ENCODE measurements at places on chromosomes 6 and 20. TPM values are rescaled to one million over a fixed set of nuclear protein-coding genes. Genes with fewer than 3 reads are reported as not detected.
A peak's percentile ranks its signal among the peaks of the same experiment; 100 is the strongest.

BAG2 gene
- 11.8 TPM for total RNA-seq

DNA sequence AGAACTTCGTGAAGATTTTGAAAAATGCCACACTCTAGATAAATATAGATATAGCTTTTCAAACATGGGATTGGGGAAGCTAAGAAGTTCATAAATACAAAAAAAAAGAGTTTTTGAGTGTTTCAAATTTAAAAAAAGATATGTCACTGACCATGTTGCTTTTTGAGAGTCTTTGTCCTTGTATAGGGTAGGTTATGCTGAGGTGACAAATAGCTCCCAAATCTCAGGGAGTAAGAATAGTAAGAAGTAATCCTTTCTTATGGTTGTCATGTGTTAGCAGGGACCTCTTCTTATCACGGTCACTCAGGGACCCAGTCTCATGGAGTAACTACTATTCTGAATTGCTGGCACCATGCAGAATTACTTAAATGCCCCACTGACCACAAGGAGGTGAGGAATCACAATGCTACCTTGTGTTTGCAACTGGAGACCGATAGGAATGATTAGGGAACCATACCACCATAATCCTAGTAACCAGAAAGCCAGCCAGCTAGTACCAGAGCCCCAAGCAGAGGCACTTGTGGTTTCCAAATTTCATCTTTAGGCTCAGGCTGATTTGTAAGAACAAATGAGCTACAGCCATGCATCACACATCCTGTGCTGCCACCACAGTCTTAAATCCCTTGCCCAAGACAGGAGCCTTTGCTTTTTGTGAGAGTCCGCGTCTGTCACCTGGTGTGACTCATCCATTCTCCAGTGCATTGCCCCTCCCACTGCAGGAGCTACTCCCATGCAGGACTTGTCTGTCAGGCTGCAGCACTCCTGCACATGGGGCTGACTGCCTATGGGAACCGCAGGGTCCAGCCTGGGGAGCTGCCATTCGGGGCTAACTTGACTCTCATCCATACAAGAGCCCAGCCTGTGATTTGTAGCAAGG, 42.4 kb upstream of the ADGRF4 start:
- DNase-seq, result no peak

ZNF311 gene
- 0.37 TPM for total RNA-seq

NKAPL gene
- 5.4 TPM for total RNA-seq

LY6G6C gene
- total RNA-seq, result not detected

GRCh38 chr6:69813508-69813907, 16.7 kb upstream of the LMBRD1 start:
- no peak for DNase-seq

DNA sequence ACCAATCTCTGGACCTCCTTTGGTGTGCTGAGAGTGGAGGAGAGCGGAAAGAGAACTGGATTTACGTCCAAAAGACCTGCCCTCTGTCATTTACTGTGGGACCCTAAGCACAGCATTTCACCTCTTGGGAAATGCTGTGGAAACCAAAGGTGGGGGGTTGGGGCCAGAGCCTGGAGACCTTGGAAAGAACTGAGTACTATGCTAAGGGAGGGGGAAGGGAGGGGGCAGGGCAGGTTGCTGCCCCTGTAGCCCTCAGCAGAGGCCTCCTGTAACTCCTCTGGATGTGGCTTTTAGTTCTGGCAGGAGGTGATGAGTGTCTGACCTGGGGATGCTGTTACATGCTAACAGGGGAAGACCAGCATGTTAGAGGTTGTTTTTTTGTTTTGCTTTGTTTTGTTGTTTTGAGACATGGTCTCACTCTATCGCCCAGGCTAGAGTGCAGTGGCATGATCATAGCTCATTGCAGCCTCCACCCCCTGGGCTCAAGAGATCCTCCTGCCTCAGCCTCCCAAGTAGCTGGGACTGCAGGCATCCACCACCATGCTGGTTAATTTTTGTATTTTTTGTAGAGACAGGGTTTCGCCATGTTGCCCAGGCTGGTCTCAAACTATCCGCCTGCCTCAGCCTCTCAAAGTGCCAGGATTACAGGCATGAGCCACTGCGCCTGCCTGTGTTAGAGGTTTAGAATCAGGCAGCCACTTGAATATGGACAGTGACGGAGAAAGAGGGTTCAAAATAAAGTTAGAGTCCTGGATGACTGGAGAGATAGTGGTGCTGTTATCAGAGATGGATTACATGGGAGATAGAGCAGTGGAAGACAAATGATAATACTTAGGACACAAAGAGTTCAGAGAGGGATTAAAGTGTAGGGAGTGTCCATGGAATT, 18.4 kb upstream of the PARD6B start:
- DNase-seq, result no peak

GRCh38 chr6:4316867-4317400, 181.6 kb upstream of the ECI2 start:
- DNase-seq, result peak; percentile 60

- DNase-seq, result no peak
Measured at GRCh38 chr6:126667728-126668127, 327.8 kb downstream of the CENPW start.

NRSN1 gene
- not detected for total RNA-seq

GRCh38 chr20:50121858-50122271, 8.9 kb upstream of the UBE2V1 start:
- DNase-seq, result no peak

GRCh38 chr6:20629509-20629908, 95.3 kb downstream of the CDKAL1 start:
- no peak for DNase-seq

MOXD1 gene
- total RNA-seq, result 2.2 TPM

NKX2-4 gene
- total RNA-seq, result not detected

KIFC1 gene
- total RNA-seq, result 0.31 TPM

DNA sequence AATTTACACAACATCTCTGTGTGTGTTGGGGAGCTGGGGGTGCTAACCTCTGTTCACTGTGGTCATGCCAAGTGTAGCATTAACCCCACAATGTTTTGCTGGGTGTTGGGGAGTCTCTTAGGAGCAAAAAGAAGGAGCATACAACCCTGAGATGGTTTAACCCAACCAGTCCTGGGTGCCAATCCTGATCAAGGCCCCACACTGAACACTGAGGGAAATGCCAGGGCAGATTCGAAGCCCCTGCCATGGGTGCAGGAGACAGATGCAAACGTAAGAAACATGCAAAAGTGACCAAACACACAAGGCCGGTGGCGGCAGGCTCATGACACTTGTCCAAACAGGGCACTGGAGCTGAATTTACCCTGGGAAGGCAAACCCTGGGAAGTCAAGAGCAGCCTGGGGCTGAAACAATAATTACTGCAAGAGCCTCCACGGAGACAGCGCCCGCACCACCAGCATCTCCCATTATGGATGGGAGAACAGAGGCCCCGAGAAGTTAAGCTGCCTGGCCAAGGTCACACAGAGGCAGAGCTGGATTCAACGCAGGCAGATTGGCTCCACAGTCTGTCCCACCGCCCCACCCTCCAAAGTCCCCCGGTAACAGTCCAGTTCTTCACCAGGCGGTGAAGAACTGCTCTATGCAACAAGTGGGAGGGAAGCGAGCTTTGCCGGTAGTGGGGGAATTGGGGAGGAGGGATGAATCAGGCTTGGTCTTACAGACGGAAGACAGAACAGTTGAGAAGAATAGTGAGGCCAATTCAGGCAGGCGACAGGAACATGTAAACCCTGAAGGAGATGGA, 8.5 kb downstream of the ACSS1 start:
- DNase-seq, result peak; percentile 15

TFAP2B gene
- total RNA-seq, result not detected

CD93 gene
- total RNA-seq, result 46.3 TPM

DNA sequence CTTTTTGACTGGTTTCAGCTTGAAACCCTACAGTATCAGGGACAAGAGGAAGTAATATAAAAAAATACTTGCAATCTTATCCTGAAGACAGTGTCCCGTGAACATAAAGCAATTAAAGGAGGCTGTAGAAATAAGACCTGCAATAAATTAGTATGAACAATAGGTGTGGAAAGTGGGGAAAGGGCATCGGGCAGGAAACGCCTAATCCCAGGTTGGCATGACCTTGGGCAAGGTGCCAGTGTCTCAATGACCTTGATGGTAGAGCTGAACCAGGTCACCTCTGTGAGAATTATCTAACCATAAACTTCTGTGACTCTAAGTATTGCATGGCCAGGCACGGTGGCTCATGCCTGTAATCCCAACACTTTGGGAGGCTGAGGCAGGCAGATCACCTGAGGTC, 115.2 kb downstream of the LY86 start:
- no peak for DNase-seq

GRCh38 chr6:156948807-156949206, 171.6 kb downstream of the ARID1B start:
- DNase-seq, result no peak

DNA sequence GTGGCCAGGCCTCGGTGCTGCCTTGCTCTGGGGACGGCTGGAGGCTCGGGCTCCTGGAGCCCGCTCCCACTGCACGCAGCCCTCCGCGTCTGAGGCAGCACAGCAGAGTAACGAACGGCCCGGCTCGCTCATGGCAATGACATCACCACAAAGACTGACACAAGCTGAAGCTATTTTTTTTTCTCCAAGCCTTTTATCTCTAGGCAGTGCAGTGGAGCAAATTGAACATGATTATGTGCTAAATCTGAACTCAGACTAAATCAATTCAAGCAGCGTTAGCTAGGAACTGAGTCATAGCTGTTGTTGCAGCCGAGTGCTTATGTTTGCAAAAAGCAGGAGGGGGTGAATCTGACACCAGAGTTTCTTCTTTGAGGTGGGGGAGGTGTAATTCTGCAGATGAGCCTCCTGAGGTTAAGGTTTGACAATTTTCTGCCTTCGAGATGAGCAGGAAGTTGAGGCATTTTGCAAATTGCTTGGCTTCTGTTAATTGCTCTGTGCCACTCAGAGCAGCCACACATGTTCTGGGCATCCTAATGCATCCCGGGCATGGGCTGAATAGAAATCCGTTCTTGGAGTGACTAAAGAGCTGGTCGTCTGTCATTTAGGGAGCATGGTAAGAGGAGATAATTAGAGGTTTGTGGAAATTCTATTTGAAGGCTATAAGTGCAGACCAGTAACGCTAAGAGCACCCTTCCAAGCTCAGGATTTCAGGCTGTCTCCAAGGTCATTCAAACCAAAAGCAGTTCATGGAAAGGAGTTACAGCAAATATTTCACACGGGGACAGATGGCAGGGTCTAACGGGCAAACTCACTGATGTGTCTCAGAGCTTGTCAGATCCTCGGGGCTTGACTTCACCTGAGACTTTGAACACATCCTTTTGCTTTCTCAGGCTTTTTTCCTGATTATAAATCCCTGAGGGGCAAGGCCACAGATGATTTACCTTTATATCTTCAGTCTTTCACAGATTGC, 155.1 kb upstream of the ENPP5 start:
- peak; percentile 32 for DNase-seq

DNA sequence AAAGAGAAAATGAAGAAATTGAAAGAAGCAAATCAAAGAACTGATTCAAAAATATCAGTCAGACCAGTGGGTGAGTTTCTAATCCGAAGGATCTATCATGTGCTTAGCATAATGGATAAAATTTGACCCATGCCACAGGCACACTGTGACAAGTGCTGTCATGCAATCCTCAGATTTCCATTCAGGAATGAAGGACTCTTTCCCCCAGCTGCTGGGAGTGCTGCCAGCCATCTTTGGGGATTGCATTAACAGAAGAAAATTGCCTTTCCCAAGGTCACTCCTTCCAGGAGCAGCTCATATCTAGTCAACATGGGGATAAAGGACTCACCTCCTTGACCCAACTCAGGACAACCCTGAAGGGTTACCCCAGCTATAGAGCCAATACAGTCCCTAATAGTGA, 316.7 kb upstream of the TBX18 start:
- no peak for DNase-seq

SLC13A3 gene
- 2.5 TPM for total RNA-seq

DNA sequence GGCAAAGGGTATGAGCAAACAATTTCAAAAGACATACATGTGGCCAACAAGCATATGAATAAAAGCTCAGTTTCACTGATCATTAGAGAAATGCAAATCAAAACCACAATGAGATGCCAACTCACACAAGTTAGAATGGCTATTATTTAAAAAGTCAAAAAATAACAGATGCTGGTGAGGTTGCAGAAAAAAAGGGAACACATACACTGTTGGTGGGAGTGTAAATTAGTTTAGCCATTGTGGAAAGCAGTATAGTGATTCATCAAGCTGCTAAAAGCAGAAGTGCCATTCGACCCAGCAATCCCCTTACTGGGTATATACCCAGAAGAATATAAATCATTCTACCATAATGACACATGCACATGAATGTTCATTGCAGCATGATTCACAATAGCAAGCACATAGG, 6.7 kb upstream of the KHDC1L start:
- no peak for DNase-seq

GRCh38 chr6:38432479-38432878, 207.2 kb downstream of the BTBD9 start:
- no peak for DNase-seq

SLC44A4 gene
- total RNA-seq, result not detected

GRCh38 chr20:39101895-39102294, 139.8 kb downstream of the DHX35 start:
- no peak for DNase-seq

CD24 gene
- 0.80 TPM for total RNA-seq

GRCh38 chr20:49603209-49603627, 35.3 kb upstream of the PTGIS start:
- DNase-seq, result peak; percentile 52

GRCh38 chr20:29873946-29874345, 1383.5 kb upstream of the DEFB115 start:
- DNase-seq, result peak; percentile 63

GRCh38 chr6:53651205-53651763, 14.3 kb downstream of the KLHL31 start:
- DNase-seq, result peak; percentile 53

DNA sequence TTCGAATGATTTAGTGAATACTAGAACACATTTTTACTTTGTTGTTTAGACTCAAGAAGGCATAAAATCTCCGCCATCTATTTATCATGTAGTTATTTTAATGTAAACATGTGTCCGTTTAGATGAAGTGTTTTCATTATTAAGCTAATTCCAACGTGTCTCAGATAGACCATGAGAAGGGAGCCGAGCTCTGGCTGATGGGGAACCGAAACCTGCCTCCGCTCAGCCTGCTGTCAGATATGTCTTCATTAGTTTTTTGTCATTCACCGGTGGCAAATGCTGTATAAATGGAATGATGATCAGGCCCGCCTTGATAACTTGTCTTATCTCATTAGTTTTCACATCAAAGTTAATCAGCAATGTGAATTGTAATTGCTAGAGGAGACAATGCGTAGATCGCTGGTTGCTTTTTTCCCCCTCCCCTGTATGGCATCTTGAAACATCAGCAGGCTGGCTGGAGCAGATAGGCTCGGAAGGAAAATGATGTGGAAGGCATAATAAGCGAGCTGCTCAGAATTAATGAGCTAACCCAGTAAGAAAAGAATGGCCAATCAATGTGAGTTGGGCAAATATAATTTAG, 136.4 kb downstream of the LINC00237 start:
- no peak for DNase-seq

- no peak for DNase-seq
Measured at GRCh38 chr6:31700740-31701401, 2.3 kb downstream of the ABHD16A start.

FRK gene
- total RNA-seq, result 4.0 TPM

SMIM29 gene
- total RNA-seq, result 18.4 TPM

PDCD2 gene
- 41.1 TPM for total RNA-seq

- DNase-seq, result no peak
Measured at GRCh38 chr6:15754706-15755079, 91.9 kb upstream of the DTNBP1 start.

BHLHE23 gene
- not detected for total RNA-seq

NUS1 gene
- total RNA-seq, result 15.8 TPM

MLN gene
- total RNA-seq, result not detected

Measured in left cardiac atrium (tissue), 4 donors.